Activated gamma-delta T cell treated with anti-CD3 and anti-CD28 coated beads, Interleukin-2, amount 50 U/mL, for 16 hours (primary cell): ENCODE measurements at places on chromosomes 4 and X.

DNA sequence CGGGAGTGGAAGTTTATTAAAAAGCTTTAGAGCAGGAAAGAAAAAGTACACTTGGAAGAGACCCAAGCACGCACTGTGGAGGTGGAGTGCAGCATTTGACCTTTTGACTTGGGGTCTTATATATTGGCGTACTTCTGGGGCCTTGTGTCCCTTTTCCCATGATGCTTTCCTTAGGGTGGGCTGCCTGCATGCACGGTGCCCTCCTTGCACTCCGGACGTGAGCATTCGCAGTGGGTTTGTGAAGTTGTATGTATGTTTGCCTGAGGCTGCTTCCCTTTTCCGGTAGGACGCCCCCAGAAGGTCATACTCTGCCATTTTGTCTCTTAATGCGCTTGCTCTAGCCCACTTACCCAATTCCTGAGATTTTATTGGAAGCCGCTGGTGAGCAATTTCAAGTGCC, 39.6 kb downstream of the TRMT44 start:
- no peak for DNase-seq

DNA sequence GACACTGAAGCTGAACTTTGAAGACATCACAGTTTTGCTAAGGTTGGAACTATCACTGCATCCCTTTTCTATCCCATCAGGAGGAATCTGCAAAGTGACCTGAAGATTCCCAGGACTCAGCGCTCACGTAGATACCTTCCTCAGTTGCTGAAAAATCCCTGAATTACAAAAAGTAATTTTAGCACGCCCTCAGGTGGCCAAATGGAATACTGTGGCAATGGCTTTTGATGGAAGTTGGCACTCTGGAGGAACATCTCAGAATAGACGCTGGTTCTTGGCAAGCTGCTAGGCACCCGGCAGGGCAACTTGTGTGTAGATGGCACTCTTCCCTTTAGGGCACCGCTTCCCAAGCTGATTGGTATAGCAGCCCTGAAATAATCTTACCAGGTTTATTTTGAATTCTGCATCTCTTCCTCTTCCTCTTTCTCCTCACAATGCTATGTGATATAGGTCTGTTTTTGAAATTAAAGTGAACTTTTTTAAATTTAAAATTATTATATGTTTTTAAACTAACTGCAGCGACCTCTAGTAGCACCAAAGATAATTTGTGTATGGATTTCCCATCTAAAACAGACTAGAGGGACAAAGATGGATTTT, 16.3 kb upstream of the ESX1 start:
- no peak for DNase-seq

DNA sequence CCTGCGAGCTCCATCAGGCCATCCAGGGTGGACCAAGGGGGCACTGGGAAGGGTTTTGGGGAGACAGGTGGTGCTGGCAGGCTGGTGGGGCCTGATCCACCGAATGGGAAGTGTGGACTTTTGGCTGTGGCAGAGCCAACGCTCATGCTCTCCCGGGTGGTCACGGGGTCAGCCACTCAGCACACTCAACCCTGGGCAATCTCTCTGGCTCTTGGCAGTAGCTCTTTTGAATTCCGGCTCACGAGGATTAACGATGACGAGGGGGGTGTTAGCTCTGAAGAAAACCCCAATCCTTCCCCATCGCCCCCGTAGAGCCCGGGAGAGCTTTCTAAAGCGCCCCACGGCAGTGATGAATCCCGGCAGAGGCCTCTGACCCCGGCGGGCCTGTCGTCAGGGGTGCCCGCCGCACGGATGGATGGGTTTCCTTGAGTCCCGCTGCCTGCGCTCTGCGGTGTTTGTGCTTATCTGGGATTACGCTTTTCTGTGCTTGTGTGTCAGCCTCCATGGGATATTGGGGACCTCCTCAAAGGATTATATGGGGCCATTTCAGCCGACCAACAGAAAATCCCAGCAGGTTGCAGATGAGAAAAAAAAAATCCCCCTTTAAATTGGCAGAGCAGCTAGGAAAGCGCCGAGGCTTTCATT, 156.8 kb upstream of the PSAPL1 start:
- no peak for DNase-seq

GRCh38 chr4:62814510-62815047, 1594.7 kb downstream of the TECRL start:
- no peak for DNase-seq

GRCh38 chrX:134075894-134076718, 90.7 kb upstream of the GPC3 start:
- DNase-seq: no peak

GRCh38 chr4:723751-724530, 18.3 kb downstream of the PCGF3 start:
- no peak for DNase-seq

DNA sequence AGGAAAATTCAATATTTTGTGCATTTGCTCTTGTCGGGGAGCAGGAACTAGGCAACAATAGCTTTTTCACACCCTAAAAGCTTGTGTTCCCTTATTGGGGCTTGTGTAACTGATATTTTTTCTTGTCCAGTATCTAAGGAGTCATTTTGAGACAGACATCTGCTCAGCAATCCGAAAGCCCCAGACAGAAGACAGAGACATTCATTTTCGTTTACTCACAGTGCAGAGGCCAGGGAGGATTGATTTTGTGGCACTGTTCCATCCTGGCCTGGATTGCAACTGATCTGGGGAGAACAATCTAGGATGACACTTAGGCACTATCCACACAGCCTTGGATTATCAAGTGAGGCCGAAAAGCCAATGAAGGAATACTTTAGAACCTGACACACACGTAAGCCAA, 27.4 kb upstream of the PLAC1 start:
- no peak for DNase-seq

- no peak for DNase-seq
Measured at GRCh38 chr4:117814277-117815246, 219.7 kb upstream of the NDST3 start.

- no peak for DNase-seq
Measured at GRCh38 chr4:184598753-184599491, 50.3 kb downstream of the CASP3 start.

- no peak for DNase-seq
Measured at GRCh38 chr4:1237981-1238675, 10.8 kb downstream of the CTBP1 start.

GRCh38 chrX:132858018-132858417, 100.4 kb downstream of the HS6ST2 start:
- DNase-seq: no peak

DNA sequence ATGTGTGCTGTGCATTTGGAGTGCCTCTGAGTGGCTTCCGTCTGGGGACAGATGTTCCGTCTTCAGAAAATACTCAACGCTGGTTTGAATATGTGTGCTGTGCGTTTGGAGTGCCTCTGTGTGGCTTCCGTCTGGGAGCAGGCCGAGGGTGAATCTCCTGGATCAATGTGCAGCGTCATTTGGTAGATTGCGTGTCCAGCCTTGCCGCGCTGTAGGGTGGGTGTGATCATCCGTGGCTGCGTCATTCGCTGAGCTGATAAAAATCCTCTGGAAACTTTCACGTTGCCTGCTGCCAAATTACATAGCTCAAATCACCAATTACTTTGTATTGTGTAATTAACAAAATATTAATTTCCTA, 12.1 kb downstream of the UVSSA start:
- no peak for DNase-seq

DNA sequence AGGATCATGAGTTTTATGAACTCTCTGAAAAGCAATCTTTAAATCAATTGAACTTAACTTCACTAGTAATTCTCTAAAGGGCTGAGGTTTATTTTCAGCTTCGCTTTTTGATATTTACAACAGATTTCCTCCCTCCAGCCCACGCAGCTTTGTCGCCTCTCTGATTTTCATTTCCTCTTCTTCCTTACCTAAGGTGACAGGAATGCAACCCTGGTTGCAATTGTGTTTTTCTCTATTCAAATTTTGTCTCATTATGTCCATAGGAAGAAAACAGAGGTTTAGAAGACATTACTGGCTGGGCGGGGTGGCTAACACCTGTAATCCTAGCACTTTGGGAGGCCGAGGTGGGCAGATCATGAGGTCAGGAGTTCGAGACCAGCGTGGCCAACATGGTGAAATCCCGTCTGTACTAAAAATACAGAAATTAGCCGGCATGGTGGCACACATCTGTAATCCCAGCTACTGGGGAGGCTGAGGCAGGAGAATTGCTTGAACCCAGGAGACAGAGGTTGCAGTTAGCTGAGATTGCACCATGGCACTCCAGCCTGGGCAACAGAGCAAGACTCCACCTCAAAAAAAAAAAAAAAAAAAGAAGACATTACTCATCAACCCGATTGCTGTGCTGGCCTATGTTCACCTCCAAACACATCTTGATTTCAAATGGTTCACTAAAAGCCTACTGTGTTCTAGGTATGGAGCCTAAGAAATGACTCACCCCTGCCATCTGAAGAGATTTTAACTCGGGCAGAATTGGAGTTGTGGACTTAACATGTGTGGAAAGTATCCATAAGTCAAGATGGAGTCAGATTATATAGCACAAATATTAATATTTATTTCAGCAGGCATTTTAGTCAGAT, 36.8 kb downstream of the VSIG4 start:
- DNase-seq: no peak

DNA sequence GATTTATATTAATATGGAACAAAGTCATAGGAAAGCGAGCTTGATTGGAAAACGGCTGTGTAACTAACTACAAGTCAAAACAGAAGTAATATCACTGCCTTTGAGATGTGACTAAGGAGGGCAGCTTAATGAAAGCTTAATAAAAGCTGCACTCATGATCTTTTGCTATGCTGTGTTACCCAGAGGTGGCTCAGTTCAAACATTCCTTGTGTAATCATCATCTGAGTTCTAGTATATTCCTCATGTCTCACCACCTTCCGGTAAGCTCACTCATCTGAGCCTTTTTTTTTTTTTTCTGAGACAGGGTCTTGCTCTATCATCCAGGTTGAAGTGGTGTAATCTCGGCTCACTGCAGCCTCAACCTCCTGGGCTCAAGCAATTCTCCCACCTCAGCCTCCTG, 5.0 kb downstream of the GRPEL1 start:
- no peak for DNase-seq

GRCh38 chr4:1048773-1049590, 37.6 kb downstream of the FGFRL1 start:
- DNase-seq: no peak
